ENCODE measurements at places on chromosomes 2 and 18. TPM values are rescaled to one million over a fixed set of nuclear protein-coding genes. Genes with fewer than 3 reads are reported as not detected.

- DNase-seq: no peak
- no peaks in the 10 kb centered on the region for H3K4me1 ChIP-seq
- no peaks in the 10 kb centered on the region for H3K27me3 ChIP-seq
Measured at GRCh38 chr2:119350311-119350998, 16.2 kb downstream of the C2orf76 start.

GRCh38 chr18:49561289-49562193 is at the start of gene LIPG:
Gene LIPG, plus strand, starts transcription at chr18:49562057. Its CDS starts 252 bp downstream, at chr18:49562309.
- H3K36me3 ChIP-seq: no peaks in the 10 kb centered on the region
- no peaks in the 10 kb centered on the region for H3K27me3 ChIP-seq
- H3K27ac ChIP-seq: peak within 1 kb of the TSS; percentile 92

- H3K4me3 ChIP-seq: no peak overlapping the region
- H3K27ac ChIP-seq: peak overlapping the region; percentile 53
- no peaks in the 10 kb centered on the region for H3K36me3 ChIP-seq
Measured at GRCh38 chr18:37452682-37453385, 112.8 kb downstream of the CELF4 start.

Gene LIMS4
- 2.4 TPM for total RNA-seq

DNA sequence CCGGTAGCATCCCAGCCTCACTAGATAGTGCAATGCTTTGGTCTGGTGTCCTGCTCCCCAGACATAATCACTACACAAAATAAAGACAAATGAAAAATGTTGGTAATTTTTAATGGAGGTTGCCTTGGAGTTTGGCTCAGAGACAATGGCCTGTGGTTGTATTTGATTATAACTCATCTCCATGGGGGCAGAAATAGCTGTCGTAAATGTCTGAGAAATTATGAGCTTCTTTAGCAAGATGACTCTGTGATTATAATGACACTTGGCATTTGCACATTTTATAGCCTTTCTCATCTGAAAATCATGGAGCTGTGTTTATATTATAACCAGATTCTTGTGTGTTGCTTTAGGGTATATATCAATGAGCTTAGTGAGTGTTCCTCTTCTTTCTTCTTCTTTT is 1779.7 kb upstream of the CELF4 start:
- no peaks in the 10 kb centered on the region for H3K36me3 ChIP-seq
- peaks cover 13% of the 10 kb centered on the region for H3K4me1 ChIP-seq
- no peak overlapping the region for H3K4me3 ChIP-seq
- peak overlapping the region; percentile 10 for H3K27ac ChIP-seq
- H3K27me3 ChIP-seq: no peaks in the 10 kb centered on the region
- no peak for DNase-seq

DNA sequence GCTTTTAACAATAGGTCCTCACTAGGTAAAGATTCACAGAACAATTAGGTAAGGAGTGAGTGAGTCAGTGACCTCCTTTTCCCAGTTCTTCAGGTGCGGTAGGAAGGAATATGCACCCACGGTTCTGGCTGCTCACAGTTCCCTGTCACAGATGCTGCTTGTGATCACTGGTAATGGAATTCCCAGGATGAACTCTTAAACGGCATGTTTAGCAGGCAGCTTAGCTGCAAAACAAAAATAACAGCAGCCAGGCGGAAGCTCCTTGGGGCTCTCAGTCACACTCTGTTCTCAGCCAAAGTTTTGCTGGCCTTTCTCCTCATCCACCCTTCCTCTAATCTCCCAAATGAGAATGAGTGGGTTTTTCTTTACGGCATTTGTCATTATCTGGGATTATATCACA is 274.5 kb downstream of the MYT1L start:
- no peaks in the 10 kb centered on the region for H3K27me3 ChIP-seq
- H3K4me1 ChIP-seq: no peaks in the 10 kb centered on the region

Gene UPP2
- total RNA-seq: not detected

DNA sequence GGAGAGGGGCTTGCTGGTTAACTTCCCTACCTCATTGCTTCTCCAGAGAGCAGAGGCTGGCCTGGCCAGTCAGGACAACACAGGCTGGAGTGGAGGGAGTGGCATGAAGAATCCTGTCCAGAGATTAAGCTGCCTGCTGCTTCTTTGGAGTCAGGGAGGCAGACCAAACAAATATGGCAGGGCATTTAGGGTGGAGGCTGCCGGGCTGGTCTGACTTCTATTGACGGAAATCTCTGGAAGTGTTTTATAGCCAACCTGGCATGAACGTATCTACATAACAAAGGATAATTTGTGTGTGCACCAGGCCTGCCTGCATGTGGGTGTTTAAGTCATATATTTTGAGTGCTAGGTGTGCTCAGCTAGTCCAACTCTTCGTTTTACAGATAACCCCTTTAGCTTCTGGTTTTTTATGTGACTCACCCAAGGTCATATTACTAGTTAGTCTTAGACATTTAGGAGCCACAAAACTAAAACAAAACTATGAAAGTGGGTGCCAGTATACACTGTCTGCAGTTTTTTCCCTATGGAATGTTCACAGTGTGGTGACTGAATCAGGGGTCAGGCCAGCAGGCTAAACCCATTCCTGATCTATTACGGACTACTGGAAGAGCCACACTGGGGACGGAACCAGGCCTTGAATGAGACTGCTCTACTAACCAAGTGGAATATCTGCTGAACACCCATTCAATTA is 5.5 kb downstream of the NPC1 start:
- no peaks in the 10 kb centered on the region for H3K4me1 ChIP-seq
- H3K27me3 ChIP-seq: no peaks in the 10 kb centered on the region

- no peaks in the 10 kb centered on the region for H3K27me3 ChIP-seq
- no peak overlapping the region for H3K4me3 ChIP-seq
- no peaks in the 10 kb centered on the region for H3K36me3 ChIP-seq
- H3K27ac ChIP-seq: no peak overlapping the region
- H3K4me1 ChIP-seq: no peaks in the 10 kb centered on the region
Measured at GRCh38 chr2:33153008-33153407, 206.3 kb downstream of the LTBP1 start.
